ENCODE measurements at places on chromosomes 1 and 21. TPM values are rescaled to one million over a fixed set of nuclear protein-coding genes. Genes with fewer than 3 reads are reported as not detected.

The SPATA45 gene
- total RNA-seq = not detected

The RTCA gene
- total RNA-seq = 10.2 TPM

The HJV gene
- total RNA-seq = not detected

The CD2 gene
- 2.1 TPM for total RNA-seq

The ANGPTL3 gene
- not detected for total RNA-seq

The PTPRF gene
- 89.0 TPM for total RNA-seq

The SRM gene
- 50.3 TPM for total RNA-seq

The CD58 gene
- 15.0 TPM for total RNA-seq

The LDLRAD2 gene
- total RNA-seq = 2.3 TPM

The OR2T29 gene
- not detected for total RNA-seq

DNA sequence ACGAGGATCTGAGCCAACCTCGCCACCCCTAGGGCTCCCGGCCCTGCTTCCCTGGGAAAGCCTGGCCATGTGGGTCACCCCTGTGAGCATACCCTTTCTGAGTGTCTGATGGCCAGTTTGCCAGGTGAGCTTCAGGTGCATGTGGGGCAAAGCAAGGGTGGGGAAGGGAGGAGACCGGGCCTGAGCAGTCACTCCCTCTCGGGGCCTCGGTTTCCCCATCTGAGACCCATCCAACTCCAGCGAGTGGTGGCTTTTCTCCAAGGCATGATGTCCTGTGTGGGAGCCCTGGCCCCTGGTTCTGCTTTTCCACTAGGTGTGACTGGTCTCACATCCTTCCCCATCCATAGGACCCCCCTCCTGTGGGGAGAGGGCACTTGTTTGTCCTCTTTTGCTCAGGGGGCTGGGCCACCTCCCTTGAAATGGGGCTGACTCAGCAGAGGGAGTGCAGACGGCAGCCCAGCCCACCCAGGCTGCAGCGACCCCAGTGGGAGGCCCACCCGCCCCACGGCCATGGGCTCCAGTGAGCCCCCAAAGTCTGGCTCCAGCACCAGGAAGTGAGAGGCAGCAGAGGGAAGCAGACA, 1.7 kb upstream of the WNT9A start:
- no peak overlapping the region for H3K27ac ChIP-seq
- no peak overlapping the region for H3K4me3 ChIP-seq
- peaks cover 35% of the 10 kb centered on the region for H3K4me1 ChIP-seq
- no peak for DNase-seq
- no peaks in the 10 kb centered on the region for H3K27me3 ChIP-seq

- H3K27me3 ChIP-seq = no peaks in the 10 kb centered on the region
- peaks cover 62% of the 10 kb centered on the region for H3K4me1 ChIP-seq
- H3K27ac ChIP-seq = peak overlapping the region; percentile 91
These were observed 645 bp downstream of the ATP6V0B start for GRCh38 chr1:43975249-43975961.

GRCh38 chr1:222618880-222619596, 1.1 kb downstream of the MIA3 start:
- H3K4me3 ChIP-seq = peak overlapping the region; percentile 79
- H3K4me1 ChIP-seq = peaks cover 29% of the 10 kb centered on the region
- H3K27ac ChIP-seq = no peak overlapping the region
- no peaks in the 10 kb centered on the region for H3K27me3 ChIP-seq
- DNase-seq = peak; percentile 46

GRCh38 chr1:16462773-16463330, 22.3 kb downstream of the NECAP2 start:
- DNase-seq = no peak
- H3K27ac ChIP-seq = no peak overlapping the region
- H3K36me3 ChIP-seq = peaks cover 9% of the 10 kb centered on the region
- H3K4me3 ChIP-seq = no peak overlapping the region
- no peaks in the 10 kb centered on the region for H3K4me1 ChIP-seq
- H3K27me3 ChIP-seq = no peaks in the 10 kb centered on the region

- H3K4me1 ChIP-seq = peaks cover 46% of the 10 kb centered on the region
- peak; percentile 96 for DNase-seq
- H3K27me3 ChIP-seq = no peaks in the 10 kb centered on the region
- no peaks in the 10 kb centered on the region for H3K36me3 ChIP-seq
- peak within 1 kb of the TSS; percentile 36 for H3K4me3 ChIP-seq
These were observed at the start of gene C1orf210 for GRCh38 chr1:43285269-43285990. Gene C1orf210 (minus strand): TSS chr1:43285581. CDS start chr1:43283270, 2,311 bp downstream.

DNA sequence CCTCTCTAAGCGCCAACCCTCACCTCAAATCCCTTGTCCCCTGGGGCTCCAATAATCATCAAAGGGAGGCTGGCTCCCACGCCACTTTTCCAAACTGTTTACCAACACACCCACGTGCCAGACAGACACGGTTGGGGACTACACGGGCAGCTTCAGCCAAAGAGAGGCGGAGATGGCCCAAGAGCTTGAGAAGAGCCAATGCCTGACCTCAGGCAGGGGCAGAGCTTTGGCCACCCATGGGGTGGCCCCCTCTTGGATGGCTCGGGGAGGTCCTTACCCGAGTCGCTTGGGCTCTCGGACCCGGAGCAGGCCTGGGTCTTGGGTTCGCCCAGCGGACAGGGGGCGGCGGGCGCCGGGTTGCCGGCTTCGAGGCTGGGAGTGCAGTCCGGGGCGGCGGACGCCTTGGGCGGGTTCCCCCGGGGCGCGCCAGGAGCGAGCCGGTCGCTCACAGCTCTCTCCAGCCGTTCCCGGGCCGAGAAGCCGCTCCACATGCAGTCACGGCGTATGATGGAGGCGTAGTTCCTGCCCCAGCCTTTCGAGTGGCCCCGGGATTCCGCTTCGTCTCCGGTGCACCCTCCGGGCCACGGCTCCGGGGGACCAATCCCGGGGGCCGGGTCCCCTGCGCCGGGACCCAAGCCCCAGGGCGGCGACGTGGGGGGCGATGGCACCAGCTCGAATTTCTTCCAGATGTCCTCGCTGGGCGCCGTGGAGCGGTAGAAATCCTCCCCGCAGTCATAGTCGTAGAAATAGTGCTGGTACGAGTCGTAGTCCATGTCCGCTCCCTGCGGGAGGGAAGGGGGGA, 854 bp downstream of the MYCL start:
- peak overlapping the region; percentile 39 for H3K27ac ChIP-seq
- no peaks in the 10 kb centered on the region for H3K36me3 ChIP-seq
- H3K27me3 ChIP-seq = no peaks in the 10 kb centered on the region
- H3K4me3 ChIP-seq = peak overlapping the region; percentile 77
- H3K4me1 ChIP-seq = peaks cover 42% of the 10 kb centered on the region

- H3K4me3 ChIP-seq = no peak overlapping the region
- DNase-seq = no peak
- no peaks in the 10 kb centered on the region for H3K27me3 ChIP-seq
- no peak overlapping the region for H3K27ac ChIP-seq
These were observed 57.5 kb downstream of the TYW3 start for GRCh38 chr1:74790453-74790852.

- H3K27me3 ChIP-seq = no peaks in the 10 kb centered on the region
- no peak overlapping the region for H3K4me3 ChIP-seq
- H3K4me1 ChIP-seq = no peaks in the 10 kb centered on the region
- no peak for DNase-seq
- H3K27ac ChIP-seq = no peak overlapping the region
- H3K36me3 ChIP-seq = no peaks in the 10 kb centered on the region
These were observed 19.2 kb downstream of the ETV3 start for GRCh38 chr1:157119008-157119407.

GRCh38 chr1:245983294-245983967, 523.6 kb downstream of the SMYD3 start:
- no peaks in the 10 kb centered on the region for H3K4me1 ChIP-seq
- H3K36me3 ChIP-seq = no peaks in the 10 kb centered on the region

- no peaks in the 10 kb centered on the region for H3K36me3 ChIP-seq
- DNase-seq = no peak
- H3K4me3 ChIP-seq = no peak overlapping the region
- peaks cover 5% of the 10 kb centered on the region for H3K4me1 ChIP-seq
These were observed 54.8 kb upstream of the CNTN2 start for GRCh38 chr1:204988196-204988595.

- H3K36me3 ChIP-seq = no peaks in the 10 kb centered on the region
- H3K4me3 ChIP-seq = no peak overlapping the region
- H3K27ac ChIP-seq = no peak overlapping the region
- H3K4me1 ChIP-seq = no peaks in the 10 kb centered on the region
These were observed 998.7 kb downstream of the NCAM2 start for GRCh38 chr21:21996891-21997290.

DNA sequence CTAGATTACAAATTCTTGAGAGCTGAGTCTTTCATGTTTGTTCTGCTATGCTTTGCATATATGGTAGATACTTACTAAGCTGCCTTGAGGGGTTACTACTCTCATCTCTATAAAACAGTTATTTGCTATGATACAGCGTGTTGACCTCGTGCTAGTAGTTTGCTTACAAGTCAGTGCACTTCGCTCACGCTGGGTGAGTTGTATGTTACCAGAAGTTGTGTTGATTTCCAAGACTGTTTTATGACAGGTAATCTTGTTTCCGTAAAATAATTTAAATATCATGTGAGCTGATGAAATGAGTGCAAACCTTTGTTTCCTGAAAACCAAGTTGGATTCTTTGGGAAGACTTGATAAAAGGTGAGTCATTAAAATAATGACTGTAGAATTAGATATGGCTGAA, 7.3 kb downstream of the MRPS6 start:
- peaks cover 40% of the 10 kb centered on the region for H3K4me1 ChIP-seq
- H3K36me3 ChIP-seq = no peaks in the 10 kb centered on the region
- no peaks in the 10 kb centered on the region for H3K27me3 ChIP-seq
- no peak overlapping the region for H3K27ac ChIP-seq
- no peak overlapping the region for H3K4me3 ChIP-seq

GRCh38 chr1:67869233-67869632, 36.0 kb upstream of the GNG12 start:
- no peak overlapping the region for H3K4me3 ChIP-seq
- H3K27ac ChIP-seq = no peak overlapping the region
- no peaks in the 10 kb centered on the region for H3K4me1 ChIP-seq
- H3K36me3 ChIP-seq = no peaks in the 10 kb centered on the region

GRCh38 chr1:45584351-45585109, 689 bp downstream of the NASP start:
- peaks cover 23% of the 10 kb centered on the region for H3K4me1 ChIP-seq
- H3K4me3 ChIP-seq = peak overlapping the region; percentile 83
- DNase-seq = peak; percentile 86
- peak overlapping the region; percentile 96 for H3K27ac ChIP-seq
- H3K27me3 ChIP-seq = no peaks in the 10 kb centered on the region

- H3K27me3 ChIP-seq = no peaks in the 10 kb centered on the region
- no peak overlapping the region for H3K27ac ChIP-seq
- DNase-seq = no peak
- no peak overlapping the region for H3K4me3 ChIP-seq
- peaks cover 15% of the 10 kb centered on the region for H3K4me1 ChIP-seq
- no peaks in the 10 kb centered on the region for H3K36me3 ChIP-seq
These were observed 34.6 kb upstream of the DOCK7 start for GRCh38 chr1:62722796-62723195.
